Activated CD4-positive, CD25-positive, alpha-beta regulatory T cell treated with anti-CD3 and anti-CD28 coated beads, Interleukin-2, amount 50 U/mL, for 24 hours (primary cell): ENCODE measurements at places on chromosomes 2 and 18.

DNA sequence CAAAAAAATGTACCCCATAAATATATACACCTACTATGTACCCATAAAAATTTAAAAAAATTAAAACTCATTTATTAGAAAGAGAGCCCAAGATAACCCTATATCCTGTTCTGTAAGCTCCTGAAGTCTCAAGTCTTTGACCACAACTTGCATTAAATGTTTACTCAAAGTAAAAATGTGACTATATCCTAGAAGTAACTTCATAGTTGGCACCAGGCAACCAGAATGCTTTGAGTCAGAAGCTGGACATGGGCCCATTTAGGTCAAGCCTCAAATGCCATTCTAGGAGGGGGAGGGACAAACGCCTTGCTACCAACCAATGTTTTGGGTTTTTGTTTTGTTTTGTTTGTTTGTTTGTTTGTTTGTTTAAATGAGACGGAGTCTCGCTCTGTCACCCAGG lies 9.3 kb upstream of the TBC1D8 start:
- no peak for ATAC-seq

- ATAC-seq, result no peak
These were observed 25.2 kb upstream of the OTOS start for GRCh38 chr2:240165661-240166060.

- no peak for ATAC-seq
These were observed 47.6 kb upstream of the FAHD2A start for GRCh38 chr2:95354925-95355324.

DNA sequence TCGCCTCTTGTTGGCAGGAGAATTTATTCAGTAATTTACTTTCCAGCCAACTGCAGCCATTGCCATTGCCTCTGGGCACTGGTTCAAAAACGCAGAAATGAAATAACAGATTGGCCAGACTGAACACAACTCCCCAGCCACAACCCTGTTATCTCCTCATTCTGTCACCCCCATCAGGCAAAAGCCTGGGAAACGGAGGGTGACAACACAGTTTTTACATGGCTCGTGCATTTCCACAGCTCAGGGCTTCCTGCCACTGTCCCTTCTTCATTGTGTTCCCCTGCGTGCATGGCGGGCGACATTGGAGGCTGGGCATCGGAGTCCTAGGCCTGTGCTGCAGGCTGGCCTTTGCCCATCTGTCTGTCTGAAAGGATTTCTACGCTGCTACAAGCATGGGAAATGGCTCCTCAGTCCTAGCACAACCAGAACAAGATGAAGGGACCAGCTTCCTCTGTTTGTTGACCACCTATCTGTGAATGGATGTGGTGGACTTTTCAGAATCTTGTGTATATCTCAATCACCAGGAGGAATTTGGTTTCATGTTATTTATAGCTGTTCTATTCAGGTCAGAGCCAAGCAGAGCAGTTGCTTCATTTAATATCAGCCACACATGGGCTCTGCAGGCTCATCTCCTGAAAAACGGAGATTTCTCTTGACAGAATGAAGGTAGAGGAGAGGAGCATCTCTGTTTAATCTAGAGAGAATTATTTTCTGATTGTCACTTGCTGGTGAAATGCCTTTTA lies 107.0 kb downstream of the MGAT5 start:
- ATAC-seq, result no peak

DNA sequence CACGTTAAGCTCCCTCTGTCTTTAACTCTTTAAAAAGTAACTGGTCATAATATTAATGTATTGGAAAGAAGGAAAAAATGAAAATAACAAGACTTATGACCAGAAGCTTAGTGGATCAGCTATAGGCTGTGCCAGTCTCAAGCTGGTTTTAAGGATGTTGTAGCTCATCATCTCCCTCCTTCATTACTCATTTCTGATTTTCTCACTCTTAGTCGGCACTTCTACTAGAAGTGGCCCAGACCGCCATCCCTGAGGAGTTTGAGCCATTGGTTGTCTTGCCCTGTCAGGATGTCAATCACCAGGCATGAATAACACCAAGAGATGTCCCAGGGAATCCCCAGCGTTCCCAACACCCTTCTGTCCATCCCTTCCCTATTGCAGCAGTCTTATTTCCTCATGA lies 151.5 kb downstream of the ASXL3 start:
- ATAC-seq, result no peak

DNA sequence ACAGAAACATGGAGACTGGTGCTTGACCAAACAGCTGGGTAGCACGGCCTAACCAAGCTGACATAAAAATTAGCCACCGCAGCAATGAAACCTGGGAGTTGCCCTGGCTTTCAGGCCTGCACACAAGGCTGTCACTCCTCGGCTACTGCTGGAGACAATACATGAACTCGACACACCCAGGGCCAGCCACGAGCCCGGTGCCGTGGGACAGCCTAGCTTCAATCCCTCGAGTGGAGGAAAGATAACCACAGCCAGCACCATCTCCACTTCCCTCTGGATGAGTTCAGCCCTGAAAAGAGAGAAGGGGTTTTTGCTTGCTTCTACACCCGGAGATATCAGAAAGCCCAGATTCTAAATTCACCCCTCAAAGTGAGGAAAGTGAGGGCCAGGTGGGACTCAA lies 78.0 kb downstream of the BCL2L11 start:
- ATAC-seq, result no peak

- no peak for ATAC-seq
These were observed 302.4 kb upstream of the SOX11 start for GRCh38 chr2:5389740-5390139.

GRCh38 chr2:25215948-25216679 lies 47.7 kb upstream of the POMC start:
- ATAC-seq, result peak; percentile 95

GRCh38 chr2:99545604-99546003 lies 55.8 kb upstream of the REV1 start:
- ATAC-seq, result no peak

DNA sequence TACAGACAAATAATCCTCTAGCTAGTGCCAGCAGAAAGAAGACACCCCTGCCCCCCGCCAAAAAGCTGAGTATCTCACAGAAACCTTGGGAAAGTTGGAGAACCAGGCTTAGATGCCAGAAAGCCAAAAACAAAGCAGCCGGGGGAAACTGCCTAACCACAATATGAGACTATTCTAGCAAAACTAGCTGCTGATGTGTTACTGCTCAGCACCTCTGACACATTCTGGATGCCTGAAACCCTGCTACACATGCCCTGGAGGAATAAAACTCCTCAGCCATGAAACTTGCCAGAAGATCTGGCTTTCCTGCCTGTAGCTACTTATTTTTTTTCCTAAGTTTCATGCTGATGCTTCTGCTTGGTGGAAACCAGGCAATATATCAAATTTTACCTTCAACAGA lies 122.7 kb upstream of the GCFC2 start:
- ATAC-seq, result no peak

GRCh38 chr2:68157002-68157401 lies 686 bp upstream of the PNO1 start:
- peak; percentile 48 for ATAC-seq

- ATAC-seq, result peak; percentile 66
These were observed 59.7 kb downstream of the MAP4K3 start for GRCh38 chr2:39377226-39377939.

- ATAC-seq, result no peak
These were observed 128.3 kb upstream of the ETAA1 start for GRCh38 chr2:67268797-67269196.

DNA sequence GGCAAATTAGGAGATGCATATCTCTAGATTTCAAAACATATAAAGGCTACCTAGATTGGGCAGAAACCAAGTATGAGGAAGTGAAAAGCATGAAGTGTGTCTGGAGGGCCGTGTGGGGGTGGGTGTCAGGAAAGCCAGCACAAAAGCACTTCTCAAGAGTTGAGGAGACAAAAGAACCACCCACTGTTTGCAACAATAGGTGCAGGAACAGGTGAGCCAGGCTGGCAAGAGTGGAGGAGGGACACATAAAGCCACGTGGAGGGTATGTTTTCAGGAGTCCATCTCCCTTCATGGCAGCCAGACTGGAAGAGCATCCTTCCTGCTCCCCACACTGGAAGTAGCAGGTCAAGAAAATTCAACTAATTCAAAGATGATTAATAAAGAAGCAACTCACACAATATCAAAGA lies 96.4 kb downstream of the CERS6 start:
- no peak for ATAC-seq
